Stimulated activated CD8-positive, alpha-beta memory T cell treated with anti-CD3 and anti-CD28 coated beads, Interleukin-15, amount 100 ng/mL, for 4 hours (primary cell): ENCODE measurements at places on chromosomes 16 and 17.

DNA sequence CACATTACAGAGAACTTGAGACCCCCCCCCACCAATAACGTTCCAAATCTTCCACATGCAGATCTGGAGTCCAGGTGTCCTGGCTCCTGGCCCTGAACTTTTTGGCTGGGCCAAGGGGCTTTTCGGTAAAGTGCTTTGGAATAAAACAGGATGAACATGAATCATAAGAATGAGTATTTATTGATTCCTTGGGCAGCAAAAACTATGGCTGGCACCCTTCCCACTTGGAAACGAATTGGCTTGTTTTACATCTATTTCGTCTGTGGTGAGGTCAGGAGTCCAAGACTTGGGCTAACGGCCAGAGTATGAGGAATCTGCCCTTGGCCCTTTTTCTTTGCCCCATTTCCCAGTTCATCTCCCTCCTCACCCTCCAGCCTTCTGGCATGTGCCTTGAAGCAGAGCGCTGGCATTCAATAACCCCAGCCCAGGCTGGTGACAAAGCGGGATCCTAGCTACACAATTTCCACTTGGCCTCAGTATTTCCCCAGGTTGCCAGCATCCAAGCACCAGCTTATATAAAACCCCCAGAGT lies 4.1 kb upstream of the UBTF start:
- no peak for DNase-seq

- DNase-seq = no peak
Measured at GRCh38 chr16:30581457-30581856, 4.0 kb downstream of the ZNF785 start.

- no peak for DNase-seq
Measured at GRCh38 chr17:17572010-17572785, 19.3 kb downstream of the PEMT start.

DNA sequence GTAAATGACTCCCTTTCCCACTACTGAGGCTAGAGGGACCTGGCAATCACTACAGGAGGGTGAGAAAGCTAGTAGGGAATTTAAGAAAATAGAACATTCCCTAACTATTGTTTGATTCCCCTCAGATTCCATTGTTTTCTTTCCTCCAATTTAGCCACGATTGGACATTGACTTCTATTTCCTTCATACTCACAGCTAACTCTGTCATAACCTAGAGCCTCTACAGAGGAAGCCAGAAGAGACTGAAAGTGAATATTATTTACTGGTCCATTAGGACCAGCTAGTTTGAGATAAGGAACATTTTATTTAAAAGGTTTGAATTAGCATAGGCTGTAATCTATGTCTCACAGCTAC lies 14.9 kb downstream of the SNF8 start:
- no peak for DNase-seq

GRCh38 chr17:39738568-39738901 lies 797 bp downstream of the GRB7 start:
- no peak for DNase-seq

- no peak for DNase-seq
Measured at GRCh38 chr16:9840761-9841665, 341.2 kb downstream of the GRIN2A start.

GRCh38 chr17:81285179-81285878 lies 9.8 kb downstream of the SLC38A10 start:
- peak; percentile 19 for DNase-seq

- DNase-seq = peak; percentile 60
Measured at GRCh38 chr16:84819644-84820304, at the start of gene CRISPLD2. Gene CRISPLD2 (plus strand): TSS chr16:84819985. CDS start chr16:84838496, 18,511 bp downstream.

- no peak for DNase-seq
Measured at GRCh38 chr17:49523706-49524472, 28.8 kb downstream of the NGFR start.

DNA sequence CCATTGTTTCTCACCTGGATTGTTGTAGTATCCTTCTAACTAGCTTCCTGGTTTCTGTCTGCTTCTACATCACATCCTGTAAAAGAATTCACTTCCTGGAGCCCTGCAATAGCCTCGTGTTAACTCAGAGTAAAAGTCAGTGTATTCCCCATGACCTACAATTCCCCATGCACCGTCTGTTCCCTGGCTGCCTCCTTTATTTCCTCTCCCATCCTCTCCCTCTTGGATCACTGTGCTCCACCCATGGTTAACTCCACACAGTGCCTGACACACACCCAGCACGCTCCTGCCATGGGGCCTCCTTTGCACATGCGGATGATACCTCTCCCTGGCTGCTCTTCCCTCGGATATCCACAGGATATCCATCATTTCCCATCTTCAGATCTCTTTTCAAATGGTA lies 301.4 kb upstream of the IRX3 start:
- no peak for DNase-seq

DNA sequence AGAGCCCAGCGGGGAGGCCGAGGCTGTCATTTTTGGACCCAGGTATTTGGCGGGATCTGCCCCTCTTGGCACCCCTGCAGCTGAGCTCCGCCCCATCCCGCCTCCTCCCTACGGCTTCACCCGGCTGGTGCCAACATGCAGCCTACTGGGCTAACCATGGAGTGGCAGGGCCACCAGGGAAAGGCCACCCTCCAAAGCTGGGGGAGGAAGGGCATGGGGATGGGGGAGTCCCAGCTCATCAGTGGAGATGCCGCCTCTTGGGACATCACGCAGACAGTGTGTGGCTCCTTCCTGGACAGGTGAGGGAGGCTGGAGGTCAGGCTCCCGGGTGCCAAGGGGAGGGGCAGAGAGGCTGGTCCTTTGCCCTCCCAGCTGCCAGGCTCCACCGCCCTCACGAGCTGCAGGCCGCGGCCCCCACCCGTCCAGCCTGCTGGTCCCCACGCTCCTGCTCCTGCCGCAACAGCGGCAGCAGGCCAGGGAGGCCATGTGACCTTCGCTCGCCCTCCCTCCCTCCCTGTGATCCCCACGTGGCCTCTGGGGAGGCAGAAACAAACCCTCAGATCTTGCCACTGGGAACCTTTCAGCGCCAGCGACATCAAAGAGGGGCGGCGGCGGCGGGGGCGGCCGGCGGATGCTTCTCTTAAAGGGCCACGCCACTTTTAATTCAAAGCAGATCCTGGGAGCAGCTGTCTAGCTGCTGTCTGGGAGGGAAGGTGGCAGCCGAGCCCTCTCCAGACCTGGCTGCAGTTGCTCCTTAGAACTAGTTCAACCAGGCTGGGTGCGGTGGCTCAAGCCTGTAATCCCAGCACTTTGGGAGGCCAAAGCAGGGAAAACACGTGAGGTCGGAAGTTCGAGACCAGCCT lies 6.8 kb upstream of the NOTUM start:
- peak; percentile 81 for DNase-seq

- DNase-seq = no peak
Measured at GRCh38 chr16:3088925-3089716, 10.0 kb downstream of the ZSCAN10 start.

GRCh38 chr16:34803683-34804416 lies 1344.4 kb downstream of the TP53TG3F start:
- no peak for DNase-seq

GRCh38 chr17:44522883-44523671 lies 19.9 kb upstream of the GPATCH8 start:
- peak; percentile 11 for DNase-seq

DNA sequence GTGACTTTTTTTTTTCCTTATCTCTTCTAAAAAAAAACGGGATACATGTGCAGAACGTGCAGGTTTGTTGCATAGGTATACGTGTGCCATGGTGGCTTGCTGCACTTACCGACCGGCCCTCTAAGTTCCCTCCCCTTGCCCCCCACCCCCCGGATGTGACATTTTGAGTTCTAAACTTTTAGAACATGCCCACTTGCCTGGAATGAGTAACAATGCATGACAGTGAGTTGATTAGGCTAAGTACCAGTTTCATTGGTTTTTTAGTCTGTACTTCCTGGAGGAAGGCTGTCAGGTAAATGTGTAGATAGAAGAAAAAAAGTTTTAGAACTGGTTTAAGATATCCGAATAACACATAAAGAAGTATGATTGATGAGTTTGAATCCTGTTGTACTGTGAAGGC lies 4.0 kb downstream of the BPTF start:
- DNase-seq = no peak

- peak; percentile 67 for DNase-seq
Measured at GRCh38 chr16:15961060-15961511, 11.7 kb downstream of the ABCC1 start.

GRCh38 chr16:57092786-57093411 lies 516 bp downstream of the CPNE2 start:
- peak; percentile 17 for DNase-seq
